Effector memory CD4-positive, alpha-beta T cell (primary cell): ENCODE measurements at places on chromosomes 6 and 20.

GRCh38 chr20:22285555-22285954 is 298.8 kb downstream of the FOXA2 start:
- DNase-seq: no peak

GRCh38 chr20:32470025-32470861 is 112.1 kb downstream of the ASXL1 start:
- DNase-seq: no peak

DNA sequence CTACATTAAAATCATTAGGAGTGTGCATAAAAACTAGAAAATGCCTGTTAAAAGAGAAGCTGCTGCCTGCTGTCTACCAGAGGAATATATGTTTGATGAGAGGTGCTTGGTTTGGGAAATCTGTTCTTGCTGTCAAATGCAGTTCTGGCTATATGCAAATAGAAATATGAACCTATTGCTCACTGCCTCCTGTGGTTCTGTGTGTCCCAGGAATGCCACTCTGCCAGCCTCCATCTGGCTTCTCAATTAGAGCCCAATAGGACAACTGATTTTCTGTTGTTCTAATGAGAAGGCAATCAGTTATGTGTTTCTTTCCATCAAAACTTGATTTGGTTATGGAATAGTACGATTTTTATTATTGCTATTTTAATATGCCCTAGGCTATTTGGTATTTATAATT is 759.7 kb downstream of the HDGFL1 start:
- DNase-seq: no peak

- peak; percentile 76 for DNase-seq
Observed at GRCh38 chr20:24994470-24995368, 2.2 kb upstream of the APMAP start.

- no peak for DNase-seq
Observed at GRCh38 chr20:46799781-46800408, 90.4 kb downstream of the SLC2A10 start.

DNA sequence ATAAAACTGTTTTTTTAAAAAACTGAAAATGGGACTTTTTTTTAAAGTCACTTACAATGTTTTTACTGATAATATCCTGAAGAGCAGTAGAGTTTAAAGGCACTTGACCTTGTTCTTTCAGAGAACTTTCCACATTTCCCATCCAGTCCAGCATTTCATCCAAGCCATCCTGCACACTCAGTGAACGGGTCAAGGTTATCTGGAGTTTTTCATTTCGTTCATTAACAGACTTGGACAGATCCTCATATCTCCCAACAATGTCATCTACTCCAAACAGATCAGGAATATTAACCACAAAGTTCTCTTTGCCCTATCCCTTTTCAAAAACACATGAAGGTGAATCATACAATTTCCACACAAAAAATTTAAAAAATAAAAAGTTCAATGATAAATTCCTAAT is 69.1 kb downstream of the DST start:
- no peak for DNase-seq

DNA sequence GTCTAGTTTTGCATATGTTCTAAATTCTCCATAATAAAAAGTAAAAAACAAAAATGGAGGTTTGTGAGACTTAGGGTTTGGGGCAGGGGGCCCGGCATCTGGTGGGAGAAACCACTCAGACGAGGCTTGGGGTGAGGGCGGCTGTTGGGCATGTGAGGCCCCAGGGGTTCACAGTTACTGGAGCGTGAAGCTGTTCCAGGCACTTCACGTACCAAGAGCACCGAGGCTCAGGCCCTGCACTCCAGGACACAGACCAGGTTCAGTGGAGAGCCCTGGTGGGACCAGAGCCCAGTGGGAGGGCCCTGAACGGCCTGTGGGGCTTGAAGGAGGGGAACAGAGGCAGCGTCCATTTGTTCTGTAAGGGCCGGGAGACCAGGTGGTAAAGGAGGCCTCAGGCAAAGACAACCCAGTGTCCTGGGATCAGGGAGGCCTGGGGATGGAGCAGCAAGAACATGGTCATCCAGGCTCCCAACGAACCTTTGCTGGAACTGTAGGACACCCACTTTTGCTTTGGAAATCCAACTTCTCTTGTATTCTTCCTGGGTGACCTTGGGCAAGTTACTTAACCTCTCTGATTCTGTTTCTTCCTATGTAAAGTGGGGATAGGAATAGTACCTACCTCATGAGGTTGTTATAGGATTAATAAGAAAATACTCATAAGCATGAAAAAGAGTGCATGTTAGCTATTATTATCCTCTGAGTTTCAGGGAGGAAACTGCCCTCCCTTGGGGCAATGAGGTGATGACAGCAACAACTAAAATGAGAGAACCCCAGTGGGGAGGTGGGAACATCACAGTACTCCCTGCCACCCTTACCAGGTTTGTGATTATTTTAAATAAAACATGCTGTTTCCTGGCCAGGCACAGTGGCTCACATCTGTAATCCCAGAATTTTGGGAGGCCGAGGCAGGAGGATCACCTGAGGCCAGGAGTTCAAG is 1.1 kb upstream of the FGD2 start:
- no peak for DNase-seq

GRCh38 chr6:128239146-128239545 is 281.3 kb downstream of the PTPRK start:
- DNase-seq: no peak

- DNase-seq: no peak
Observed at GRCh38 chr20:22630701-22631100, 46.3 kb upstream of the FOXA2 start.

GRCh38 chr6:151350442-151351145 is 40.8 kb downstream of the ZBTB2 start:
- no peak for DNase-seq

GRCh38 chr6:31665501-31666336 is at the start of gene CSNK2B:
Gene CSNK2B, plus strand, starts transcription at chr6:31666080. Its CDS starts 752 bp downstream, at chr6:31666832.
- peak; percentile 98 for DNase-seq

GRCh38 chr6:168072730-168073129 is 6.3 kb downstream of the FRMD1 start:
- DNase-seq: no peak

- no peak for DNase-seq
Observed at GRCh38 chr20:44454306-44454963, 21.2 kb upstream of the TTPAL start.

- DNase-seq: no peak
Observed at GRCh38 chr6:114595591-114595990, 252.8 kb upstream of the HS3ST5 start.

GRCh38 chr20:46523696-46524328 is 10.5 kb upstream of the ZNF334 start:
- no peak for DNase-seq

DNA sequence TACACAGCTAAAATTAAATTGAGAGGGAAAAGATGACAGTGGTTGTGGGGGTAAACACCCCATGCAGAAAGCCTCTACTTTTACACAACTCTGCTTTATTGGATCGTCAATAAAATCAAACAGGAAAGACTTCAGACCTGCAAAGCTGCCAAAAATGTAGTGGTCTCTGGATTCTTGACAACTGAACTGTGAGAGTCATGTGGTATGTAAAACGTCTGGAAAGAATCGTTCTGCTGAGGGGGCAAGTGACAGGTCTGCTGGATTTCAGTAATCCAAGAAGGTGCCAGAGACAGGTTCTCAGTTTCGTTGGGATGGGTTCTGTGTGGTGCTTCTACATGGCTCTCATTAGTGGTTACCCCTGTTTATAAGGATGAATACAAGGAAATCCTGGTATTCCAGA is 63.3 kb downstream of the TSPYL4 start:
- DNase-seq: no peak

DNA sequence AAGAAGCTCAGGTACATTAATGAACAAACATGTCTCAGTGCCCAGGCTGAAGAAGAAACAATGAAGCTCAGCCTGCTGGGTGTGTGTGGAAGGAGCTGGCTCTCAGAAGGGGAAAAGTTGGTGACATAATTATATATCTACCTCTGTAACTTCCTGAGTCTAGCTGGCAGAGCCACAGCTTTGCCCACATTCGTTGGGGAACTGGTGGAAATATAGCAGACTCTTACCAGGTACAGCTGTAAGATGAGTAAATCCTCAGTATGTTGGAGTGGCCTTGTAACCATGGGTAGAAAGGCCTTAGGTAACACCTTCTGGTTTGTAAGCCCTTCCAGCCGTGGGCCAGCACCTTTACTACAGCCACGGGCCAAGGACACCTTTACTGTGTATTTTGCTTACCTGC is 29.9 kb upstream of the PNRC1 start:
- DNase-seq: no peak

DNA sequence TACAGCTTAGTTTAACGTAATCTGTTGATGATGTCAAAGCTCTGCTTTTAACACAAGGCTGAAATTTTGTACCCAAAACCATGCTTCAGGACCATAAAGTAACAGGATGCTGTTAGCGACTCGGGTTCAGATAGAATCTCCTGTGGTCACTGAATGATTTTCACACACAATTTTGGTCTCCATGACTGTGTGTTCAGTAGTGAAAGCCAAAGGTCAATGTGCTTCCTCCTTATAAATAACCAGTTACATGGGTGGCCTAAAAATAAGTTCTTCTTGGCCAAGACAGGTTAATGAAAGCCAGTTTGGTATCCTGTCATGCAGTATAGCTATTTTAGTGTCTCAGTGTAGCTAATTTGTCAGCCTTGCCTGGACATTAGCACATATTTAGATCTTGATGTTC is 19.1 kb upstream of the LOC128125822 start:
- no peak for DNase-seq

- no peak for DNase-seq
Observed at GRCh38 chr6:582370-582769, 74.5 kb downstream of the HUS1B start.

- no peak for DNase-seq
Observed at GRCh38 chr20:15248618-15249395, 911.4 kb upstream of the FLRT3 start.

DNA sequence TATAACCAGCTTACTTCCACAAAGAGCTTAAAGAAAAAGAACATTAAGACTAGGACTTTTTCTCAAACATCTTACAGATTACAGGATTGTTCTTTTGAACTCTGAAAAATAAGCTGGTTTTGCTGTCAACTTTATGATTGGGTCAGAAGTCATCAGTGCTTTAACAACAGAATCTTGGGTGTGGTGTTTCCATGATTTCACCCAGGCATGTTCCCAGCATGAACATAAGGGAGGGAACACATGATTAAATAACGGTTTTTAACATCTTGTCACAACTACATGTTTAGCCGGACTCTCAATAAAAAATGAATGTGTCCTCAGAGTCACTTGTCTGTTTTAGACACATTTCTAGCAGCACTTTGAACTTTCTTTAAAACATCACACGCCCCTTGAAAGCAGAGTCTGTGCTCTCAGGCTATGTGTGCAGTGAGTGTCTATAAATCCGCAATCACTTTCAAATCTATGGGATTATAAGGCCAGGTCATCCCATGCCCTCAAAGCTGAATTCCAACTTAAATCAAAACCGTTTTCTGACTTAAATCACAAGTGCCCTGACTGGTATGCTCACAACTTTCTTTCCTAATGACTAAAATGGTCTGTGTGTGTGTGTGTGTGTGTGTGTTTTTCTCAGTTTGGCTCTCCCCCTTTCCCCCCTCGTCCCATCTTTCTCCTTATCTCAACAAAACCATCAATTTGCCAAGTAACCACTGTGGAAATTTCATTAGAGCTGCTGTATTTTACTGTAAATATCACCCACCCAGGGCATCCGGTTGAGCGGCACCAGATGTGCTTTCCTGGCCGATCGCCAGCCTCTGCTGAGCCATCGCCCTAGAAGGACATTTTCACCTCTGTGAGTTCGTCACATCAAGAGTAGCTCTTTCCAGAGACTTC is 216.8 kb upstream of the DTNBP1 start:
- DNase-seq: no peak

- DNase-seq: no peak
Observed at GRCh38 chr20:634148-634925, 18.7 kb downstream of the SRXN1 start.

DNA sequence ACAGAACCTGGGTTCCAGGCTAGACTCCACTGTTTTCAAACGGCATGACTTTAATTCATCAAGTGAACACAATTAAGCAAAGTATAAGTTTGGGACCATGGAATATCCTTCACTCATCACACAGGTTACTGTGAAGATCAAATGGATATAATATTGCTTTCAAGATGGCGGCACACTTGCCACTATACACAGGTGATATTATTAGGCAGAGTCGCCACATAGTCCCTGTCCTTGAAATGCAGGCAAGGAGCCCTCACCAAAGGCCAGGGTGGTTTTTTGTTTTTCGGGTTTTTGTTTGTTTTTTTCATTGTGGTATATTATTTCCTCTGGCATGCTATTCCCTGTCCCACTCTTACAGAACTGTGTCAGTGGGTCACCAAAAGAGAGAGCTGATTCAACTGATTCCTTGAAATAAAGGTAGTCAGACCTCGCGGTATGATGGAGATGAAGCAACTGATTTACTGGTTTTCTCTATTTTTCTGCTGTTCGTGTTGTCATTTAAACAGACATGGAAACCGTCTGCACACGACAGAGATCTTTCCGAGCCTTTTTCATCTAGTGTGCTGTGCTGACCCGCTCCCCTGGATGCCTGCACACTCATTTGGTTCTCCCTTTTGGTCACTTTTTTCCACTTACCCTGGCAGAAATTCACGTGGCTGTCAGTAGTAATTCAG is 29.7 kb downstream of the MYB start:
- no peak for DNase-seq

GRCh38 chr6:54244430-54244829 is 63.8 kb upstream of the TINAG start:
- no peak for DNase-seq

DNA sequence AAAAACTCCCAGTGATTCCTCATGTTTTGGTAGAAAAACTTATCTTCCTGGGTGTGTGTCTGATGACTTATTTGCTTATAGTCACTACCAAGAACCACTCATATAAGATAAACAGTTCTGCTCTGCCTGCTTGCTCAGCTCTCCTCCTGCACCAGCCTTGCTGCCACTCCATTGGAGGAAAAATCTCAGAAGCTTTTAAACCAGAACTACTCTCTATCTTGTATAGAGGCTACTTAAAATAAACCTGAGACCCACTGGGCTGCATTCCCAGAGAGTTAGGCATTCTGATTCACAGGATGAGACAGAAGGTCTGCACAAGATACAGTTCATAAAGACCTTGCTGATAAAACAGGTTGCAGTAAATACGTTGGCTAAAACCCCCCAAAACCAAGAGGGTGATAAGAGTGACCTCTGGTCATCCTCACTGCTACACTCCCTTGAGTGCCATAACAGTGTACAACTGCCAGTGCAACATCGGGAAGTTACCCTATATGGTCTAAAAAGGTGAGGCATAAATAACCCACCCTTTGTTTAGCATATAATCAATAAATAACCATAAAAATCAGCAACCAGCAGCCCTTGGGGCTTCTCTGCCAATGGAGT is 728.3 kb downstream of the EPHA7 start:
- DNase-seq: no peak
